NCI-H1048 (cell line): ENCODE measurements at places on chromosomes 3 and 15.

- no peak for DNase-seq
Measured at GRCh38 chr3:187822402-187822801, 77.1 kb upstream of the BCL6 start.

DNA sequence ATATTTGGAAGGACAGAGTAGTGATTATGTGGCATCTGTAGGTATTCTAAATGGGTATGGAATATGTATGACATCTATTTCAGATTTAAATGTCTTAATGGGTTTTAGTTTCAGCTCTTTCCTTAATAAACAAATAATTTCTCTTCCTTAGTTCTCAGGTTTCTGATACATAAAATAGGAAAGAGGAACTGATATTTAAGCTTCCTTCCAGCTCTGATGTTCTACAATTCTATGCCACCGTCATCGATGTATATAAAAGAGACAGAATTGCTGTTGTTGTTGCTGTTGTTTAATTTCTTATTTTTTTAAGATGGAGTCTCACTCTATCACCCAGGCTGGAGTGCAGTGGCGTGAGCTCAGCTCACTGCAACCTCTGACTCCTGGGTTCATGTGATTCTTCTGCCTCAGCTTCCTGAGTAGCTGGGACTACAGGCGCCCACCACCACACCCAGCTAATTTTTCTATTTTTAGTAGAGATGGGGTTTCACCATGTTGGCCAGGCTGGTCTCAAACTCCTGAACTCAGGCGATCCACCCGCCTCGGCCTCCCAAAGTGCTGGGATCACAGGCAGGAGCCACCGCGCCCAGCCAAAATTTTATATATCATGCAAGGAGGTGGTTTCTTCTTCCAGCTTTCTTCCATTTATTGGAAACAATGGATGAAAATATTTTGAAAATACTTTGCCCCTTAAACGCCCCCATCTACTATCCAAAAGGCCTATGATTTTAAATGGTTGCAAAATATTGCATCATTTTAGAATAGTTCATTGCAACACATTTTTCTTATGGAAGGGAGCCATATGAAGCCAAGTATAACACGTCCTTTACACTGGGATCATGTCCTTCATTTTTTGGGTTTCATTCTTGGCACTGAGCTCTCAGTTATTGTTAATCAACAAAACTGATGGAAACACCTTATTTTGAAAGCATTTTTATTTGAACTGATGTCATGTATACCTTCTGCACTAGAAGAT, 13.9 kb upstream of the C15orf61 start:
- DNase-seq, result no peak

- no peak for DNase-seq
Measured at GRCh38 chr3:23312866-23313265, 109.7 kb downstream of the UBE2E2 start.

DNA sequence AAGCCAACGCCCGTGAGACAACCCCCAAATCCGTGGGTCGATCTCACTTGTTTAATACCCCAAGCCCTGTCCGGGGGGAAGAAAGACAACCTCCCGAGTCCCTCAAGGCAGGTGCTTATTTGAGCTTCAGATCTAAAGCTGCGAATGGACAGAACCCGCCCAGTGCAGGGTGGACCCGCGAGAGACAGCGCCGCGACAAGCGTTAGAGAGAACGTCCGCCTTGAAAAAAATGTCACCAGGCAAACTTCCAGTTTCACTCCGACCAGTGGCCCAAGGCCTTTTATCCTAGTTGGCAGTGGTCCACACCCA, 740 bp upstream of the OXSR1 start:
- DNase-seq, result no peak

DNA sequence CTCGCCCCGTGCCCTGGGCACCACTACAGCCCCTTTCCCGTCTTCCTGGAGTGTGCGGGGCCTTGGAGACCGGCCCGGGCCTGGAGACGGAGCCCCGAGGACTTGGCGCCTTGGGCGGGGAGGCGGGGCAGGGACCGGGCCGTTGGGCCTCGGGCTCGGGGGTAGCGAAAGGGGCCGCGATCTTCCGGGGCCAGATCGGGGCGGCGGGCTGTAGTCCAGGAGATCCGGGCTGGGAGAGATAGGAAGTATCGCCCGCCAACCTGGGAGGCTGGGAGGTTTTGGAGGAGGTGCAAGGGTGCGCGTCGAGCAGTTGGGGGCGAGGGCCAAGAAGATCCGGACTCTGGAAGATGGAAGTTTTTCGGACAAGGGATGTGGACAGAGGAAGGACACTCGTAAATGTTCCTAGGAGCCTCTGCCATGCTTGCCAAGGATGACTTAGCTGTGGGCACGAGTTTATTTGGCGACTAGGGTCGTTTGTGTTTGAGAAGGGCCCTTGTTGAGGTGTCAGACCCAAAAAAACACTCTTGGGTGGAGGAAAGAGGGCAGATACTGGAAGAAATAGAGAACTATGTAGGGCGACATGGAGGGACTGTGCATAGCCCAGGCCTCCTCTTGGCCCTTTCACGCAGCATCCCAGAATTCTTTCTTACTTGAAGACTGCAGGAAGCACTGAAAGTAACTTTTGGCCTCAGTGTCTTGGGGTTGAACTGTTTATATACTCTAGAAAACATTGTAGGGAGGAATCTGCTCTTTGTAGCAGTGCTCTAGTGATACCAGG, 712 bp downstream of the RTF1 start:
- no peak for DNase-seq

GRCh38 chr3:125078951-125079674, 23.3 kb upstream of the HEG1 start:
- no peak for DNase-seq

DNA sequence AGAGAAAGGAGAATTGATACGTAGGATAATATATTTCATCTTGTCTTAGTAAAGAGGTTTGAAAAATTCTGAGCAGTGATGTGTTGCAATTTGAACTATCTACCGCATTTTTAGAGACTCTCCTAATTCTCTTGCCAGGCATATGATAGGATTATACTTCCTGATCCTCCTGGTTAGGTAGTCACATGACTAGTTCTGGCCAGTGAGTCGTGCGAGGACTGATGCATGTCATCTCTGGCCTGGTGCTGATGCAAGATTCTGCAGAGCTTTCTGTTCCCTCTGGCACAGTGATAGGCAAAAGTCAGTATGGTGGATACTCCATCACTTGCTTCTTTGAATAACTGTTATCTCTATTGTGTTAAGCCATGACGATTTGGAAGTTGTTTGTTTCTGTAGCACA, 277.6 kb upstream of the NAALADL2 start:
- DNase-seq, result no peak

GRCh38 chr3:14795996-14796395, 22.8 kb upstream of the FGD5 start:
- no peak for DNase-seq

- no peak for DNase-seq
Measured at GRCh38 chr3:195137638-195138588, 133.0 kb downstream of the XXYLT1 start.

DNA sequence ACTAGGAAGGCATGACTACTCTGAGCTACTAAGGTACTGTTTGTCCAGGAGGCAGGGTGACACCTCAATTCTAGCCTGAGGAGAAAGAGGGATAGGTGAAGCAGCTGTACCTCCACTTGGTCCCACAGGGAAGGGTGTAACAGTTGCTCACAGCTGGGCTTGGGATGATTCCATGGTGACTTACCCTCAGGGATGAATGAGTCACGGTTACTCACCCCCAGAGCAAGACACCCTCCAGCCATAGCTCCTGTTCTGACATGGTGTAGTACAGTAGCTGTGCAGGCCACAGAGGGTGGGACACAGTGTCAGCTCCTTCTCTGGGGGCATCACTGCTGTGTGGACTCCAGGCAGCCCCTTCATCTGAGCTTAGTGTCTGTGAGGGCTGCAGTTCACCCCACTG, 868.6 kb upstream of the SEMA6D start:
- no peak for DNase-seq

- no peak for DNase-seq
Measured at GRCh38 chr15:62344806-62345539, 179.9 kb upstream of the C2CD4B start.

DNA sequence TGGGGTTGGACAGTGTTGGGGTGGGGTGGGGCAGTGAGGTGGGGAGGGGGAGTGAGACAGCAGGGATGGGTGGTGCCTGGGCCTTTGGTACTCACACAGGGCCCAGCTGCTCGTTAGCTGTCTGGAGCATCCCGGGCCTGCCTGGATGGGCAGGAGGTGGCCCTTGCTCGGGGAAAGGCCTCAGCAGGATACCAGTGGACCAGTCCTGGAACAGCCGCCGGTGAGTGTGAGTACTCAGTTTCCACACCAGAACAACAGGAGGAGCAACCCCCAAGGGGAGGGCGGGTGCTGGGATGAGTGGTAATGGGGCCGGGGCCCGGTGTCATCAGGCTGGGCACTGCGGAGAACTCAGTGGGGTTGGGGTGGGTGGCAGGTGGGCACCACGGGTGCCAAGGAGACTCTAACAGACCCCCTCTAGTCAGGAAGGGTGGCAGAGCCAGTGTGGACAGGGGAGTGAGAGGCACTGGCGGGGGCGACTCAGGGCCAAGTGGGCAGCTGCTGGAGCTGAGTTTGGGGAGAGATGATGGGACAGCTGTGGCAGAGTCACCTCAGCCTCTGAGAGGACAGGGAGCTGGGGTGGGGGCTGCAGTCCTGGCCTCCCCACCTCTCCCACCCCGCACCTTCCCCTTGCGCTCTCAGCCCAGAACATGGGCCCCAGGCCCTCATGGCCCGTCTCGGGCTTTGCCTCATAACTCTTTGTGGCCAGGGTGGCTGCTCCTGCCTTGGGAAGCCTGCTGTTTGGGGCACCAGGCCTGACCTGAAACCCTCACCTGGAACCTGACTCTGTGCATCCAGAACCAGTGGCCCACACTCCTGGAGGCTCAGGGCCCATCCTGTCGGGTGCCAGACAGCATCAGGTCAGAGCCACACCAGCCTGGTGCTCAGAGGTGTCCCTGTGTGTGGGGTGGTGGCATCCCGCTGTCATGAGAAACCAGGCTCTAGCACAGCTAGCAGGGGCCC, 52.1 kb upstream of the PRR23E start:
- DNase-seq, result no peak

DNA sequence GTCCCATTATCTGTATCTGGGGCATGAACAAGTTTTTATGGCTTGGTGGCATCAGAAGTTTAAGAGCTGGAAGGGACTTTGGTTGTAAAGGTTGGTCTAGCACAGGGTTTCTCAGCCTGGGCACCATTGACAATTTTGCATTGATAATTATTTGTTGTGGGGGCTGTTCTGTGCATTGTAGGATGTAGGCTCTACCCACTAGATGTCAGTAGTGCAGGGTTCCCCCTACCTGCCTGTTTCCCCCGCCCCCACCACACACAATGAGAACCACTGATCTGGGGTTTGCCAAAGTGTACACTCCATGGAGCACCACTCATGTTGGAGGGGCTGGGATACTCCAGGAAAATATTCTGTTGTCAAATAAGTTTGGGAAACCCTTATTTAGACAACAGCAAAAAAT, 42.7 kb downstream of the PLCL2 start:
- DNase-seq, result no peak

DNA sequence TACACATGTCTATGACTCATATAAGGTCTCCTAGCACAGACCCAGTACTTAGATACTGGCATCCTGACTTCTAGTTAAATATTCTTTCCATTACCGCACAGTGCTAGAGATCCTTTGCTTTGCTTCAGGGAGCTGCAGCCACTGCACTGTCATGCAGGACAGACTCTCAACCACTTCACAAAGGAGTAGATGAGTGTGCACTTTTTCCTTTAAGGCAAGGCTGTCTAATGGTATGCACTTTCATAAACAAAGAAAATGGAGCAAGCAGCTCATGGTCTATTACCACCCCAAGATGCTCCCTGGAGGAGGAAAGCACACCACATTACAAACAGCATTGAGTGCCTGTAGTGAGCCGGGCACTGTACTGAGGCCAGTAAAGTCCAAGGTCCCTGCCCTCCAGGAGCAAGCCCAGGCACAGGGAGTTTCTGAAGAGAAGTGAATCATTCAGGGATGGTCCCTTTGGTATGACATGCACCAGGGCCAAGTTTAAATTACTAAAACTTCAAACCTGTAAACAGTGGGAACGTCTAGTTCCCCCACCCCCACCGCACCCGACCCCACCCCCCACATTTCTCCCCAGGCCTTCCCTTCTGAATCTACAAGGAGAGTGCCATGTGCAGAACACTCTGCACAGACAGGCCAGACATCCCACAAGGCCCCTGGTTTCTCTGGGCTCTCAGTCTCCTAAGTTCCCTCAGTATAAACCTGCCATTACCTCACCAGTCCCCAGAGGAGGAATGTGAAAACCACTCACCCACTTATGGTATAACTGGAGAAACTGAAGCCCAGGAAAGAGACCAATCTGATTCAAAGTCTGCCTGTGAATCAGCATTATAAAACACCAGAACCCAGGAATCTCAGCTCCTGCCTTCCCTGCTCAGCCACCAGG, 107.8 kb upstream of the BCL6 start:
- no peak for DNase-seq

GRCh38 chr3:119309591-119309990, 15.4 kb downstream of the ARHGAP31 start:
- no peak for DNase-seq

- no peak for DNase-seq
Measured at GRCh38 chr15:63970621-63971426, 75.5 kb downstream of the DAPK2 start.

GRCh38 chr15:40456299-40456712, 14.5 kb upstream of the CHST14 start:
- DNase-seq, result no peak

GRCh38 chr3:46146548-46146947, 61.6 kb downstream of the CCR1 start:
- DNase-seq, result no peak

- DNase-seq, result no peak
Measured at GRCh38 chr3:186477876-186478275, 66.3 kb downstream of the CRYGS start.

DNA sequence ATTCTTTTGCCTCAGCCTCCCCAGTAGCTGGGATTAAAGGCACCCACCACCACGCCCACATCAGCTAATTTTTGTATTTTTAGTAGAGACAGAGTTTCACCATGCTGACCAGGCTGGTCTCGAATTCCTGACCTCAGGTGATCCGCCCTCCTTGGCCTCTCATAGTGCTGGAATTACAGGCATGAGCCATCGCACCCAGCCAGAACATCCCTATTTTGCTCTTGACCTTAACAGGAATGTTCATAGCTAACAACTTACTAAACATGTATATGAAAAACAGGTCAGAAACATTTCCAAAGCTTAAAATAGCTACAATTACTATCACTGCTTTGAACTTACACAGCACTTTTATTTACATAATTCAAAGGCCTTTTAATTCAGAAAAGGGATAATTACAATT, 33.7 kb downstream of the UQCC5 start:
- no peak for DNase-seq

GRCh38 chr15:77012117-77012712, 17.3 kb downstream of the PSTPIP1 start:
- DNase-seq, result no peak

DNA sequence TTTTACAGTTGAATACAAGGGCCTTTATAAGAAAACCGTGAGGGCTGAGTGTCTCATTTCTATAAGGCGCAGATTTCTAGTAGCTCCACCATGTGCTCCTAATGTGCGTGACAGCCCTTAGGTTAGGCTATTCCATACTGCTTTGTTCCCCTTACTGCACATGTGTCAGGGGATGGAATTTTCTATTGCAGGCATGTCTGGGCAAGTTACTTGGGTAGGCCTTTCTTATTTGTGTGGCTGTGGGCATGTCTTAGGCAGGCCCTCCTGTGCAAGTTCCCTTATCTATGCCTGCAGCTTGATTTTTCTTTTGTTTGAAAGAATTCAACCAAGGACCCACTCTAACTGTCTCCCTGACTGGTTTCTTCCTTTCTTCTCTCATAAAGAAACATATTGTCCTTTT, 434.2 kb upstream of the CNTN3 start:
- DNase-seq, result no peak
